ENCODE measurements at places on chromosomes 3 and 15.
A peak's percentile ranks its signal among the peaks of the same experiment; 100 is the strongest.

DNA sequence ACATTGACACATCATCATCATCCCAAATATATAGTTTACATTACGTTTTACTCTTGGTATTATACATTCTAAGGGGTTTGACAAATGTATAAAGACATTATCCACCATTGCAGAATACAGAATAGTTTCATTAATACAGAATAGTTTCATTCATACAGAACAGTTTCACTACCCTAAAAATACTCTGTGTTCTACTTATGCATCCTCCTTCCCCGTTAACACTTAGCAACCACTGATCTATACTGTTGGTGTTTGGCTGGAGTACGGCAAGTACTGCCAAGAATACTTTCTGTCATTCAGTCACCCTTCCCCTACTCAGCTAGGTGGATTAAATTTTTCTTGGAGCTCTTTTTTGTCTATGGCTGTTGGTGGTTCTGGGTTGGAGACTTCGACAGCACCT, 33.4 kb downstream of the LEKR1 start:
- no peak overlapping the region for H3K4me3 ChIP-seq
- peaks cover 10% of the 10 kb centered on the region for H3K4me1 ChIP-seq
- H3K27me3 ChIP-seq: no peaks in the 10 kb centered on the region
- no peaks in the 10 kb centered on the region for H3K36me3 ChIP-seq
- DNase-seq: no peak

GRCh38 chr3:132418916-132419315, 1.6 kb downstream of the DNAJC13 start:
- DNase-seq: no peak
- peak overlapping the region; percentile 99 for H3K4me3 ChIP-seq
- peaks cover 8% of the 10 kb centered on the region for H3K4me1 ChIP-seq

- no peak for DNase-seq
- H3K27ac ChIP-seq: no peak overlapping the region
- no peak overlapping the region for H3K4me3 ChIP-seq
- H3K36me3 ChIP-seq: no peaks in the 10 kb centered on the region
Measured at GRCh38 chr3:171260466-171260865, 199.7 kb downstream of the TNIK start.

DNA sequence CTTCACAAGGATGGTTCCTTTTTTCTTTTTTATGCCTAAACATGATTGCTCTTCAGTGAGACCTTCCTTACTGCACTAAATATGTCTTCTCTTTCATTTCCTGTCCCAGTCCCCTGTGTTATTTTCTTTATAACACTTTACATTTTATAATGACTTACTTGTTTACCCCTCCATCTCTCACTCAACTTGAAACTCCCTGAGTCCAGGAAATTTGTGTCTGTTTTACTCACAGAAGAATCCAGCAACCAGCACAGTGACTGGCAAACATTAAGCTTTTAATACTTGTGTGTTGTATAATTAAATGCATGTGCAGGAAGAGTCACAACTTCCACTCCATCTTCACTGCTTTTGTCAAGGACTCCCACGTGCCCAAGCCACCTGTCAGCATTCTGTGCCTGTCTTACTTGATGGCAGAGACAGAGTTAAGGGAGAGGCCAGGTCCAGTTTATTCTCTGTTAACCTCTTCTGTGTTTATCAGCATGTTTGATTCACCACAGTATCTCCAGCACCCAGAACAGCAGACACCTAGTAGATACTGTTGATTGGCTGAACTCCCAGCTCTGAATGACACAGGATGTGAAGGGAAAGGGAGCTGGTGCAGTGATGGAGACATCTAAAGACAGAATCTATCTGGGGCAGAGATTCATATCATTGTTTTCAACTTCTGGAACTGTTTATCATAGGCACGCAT, 42.8 kb downstream of the SSR3 start:
- no peaks in the 10 kb centered on the region for H3K36me3 ChIP-seq
- no peaks in the 10 kb centered on the region for H3K4me1 ChIP-seq
- no peaks in the 10 kb centered on the region for H3K27me3 ChIP-seq
- no peak overlapping the region for H3K27ac ChIP-seq

GRCh38 chr3:100647657-100648056, 38.3 kb downstream of the ADGRG7 start:
- no peak overlapping the region for H3K27ac ChIP-seq
- no peak overlapping the region for H3K4me3 ChIP-seq
- no peaks in the 10 kb centered on the region for H3K27me3 ChIP-seq
- no peak for DNase-seq
- no peaks in the 10 kb centered on the region for H3K36me3 ChIP-seq
- H3K4me1 ChIP-seq: peaks cover 13% of the 10 kb centered on the region

DNA sequence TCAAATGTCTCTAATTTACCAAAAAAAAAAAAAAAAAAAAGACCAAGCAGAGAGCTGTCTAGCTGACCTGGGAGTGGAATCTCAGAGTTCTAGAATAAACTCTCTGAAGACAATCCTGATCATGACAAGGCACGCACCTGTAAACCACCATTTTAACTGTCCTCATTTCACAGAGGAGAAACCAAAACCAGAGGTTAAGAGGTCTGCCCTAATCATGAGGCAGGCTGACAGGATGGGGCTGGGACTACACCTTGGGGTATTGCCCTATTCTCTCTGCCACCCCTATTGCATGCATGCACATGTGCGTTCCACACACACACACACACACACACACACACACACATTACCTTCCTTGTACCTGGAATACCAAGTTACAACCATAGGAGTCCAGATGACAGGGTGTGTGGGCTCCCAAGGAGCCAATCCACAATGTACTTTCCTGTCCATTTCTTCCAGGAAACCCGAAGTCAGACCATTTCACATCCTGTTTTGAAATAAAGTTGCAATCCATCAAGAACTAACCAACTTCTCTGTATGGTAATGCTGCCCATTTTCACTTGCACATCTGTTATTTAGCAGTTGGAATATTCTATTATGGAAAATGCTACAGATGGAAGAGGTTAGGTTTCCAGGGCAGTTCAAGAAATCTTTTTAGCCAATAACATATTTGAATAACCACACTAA, 34.6 kb downstream of the HSPBAP1 start:
- H3K27ac ChIP-seq: no peak overlapping the region
- peaks cover 12% of the 10 kb centered on the region for H3K36me3 ChIP-seq
- no peak overlapping the region for H3K4me3 ChIP-seq
- H3K27me3 ChIP-seq: no peaks in the 10 kb centered on the region
- no peaks in the 10 kb centered on the region for H3K4me1 ChIP-seq
- no peak for DNase-seq

DNA sequence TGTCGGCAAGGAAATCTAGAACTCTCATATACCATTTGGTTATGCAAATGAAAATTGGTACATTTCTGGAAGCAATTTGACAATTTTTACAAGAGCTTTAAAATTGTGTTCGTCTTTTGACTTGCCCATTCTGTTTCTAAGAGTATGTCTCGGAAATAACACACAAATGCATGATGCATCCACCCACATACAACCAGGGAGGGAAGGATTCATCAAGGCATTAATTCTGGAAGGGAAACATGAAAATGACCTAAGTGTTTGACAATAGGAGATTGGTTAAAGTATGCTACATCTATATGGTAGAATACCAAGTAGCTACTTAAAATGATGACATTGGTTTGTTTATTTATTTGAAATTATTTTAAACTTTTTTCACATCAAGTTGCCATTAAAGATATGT, 58.6 kb downstream of the PIAS1 start:
- no peaks in the 10 kb centered on the region for H3K36me3 ChIP-seq
- no peak overlapping the region for H3K4me3 ChIP-seq
- peaks cover 9% of the 10 kb centered on the region for H3K4me1 ChIP-seq
- no peak for DNase-seq
- no peak overlapping the region for H3K27ac ChIP-seq

- DNase-seq: no peak
- H3K27me3 ChIP-seq: no peaks in the 10 kb centered on the region
- no peaks in the 10 kb centered on the region for H3K36me3 ChIP-seq
Measured at GRCh38 chr15:35047528-35047927, 37.6 kb downstream of the NANOGP8 start.

DNA sequence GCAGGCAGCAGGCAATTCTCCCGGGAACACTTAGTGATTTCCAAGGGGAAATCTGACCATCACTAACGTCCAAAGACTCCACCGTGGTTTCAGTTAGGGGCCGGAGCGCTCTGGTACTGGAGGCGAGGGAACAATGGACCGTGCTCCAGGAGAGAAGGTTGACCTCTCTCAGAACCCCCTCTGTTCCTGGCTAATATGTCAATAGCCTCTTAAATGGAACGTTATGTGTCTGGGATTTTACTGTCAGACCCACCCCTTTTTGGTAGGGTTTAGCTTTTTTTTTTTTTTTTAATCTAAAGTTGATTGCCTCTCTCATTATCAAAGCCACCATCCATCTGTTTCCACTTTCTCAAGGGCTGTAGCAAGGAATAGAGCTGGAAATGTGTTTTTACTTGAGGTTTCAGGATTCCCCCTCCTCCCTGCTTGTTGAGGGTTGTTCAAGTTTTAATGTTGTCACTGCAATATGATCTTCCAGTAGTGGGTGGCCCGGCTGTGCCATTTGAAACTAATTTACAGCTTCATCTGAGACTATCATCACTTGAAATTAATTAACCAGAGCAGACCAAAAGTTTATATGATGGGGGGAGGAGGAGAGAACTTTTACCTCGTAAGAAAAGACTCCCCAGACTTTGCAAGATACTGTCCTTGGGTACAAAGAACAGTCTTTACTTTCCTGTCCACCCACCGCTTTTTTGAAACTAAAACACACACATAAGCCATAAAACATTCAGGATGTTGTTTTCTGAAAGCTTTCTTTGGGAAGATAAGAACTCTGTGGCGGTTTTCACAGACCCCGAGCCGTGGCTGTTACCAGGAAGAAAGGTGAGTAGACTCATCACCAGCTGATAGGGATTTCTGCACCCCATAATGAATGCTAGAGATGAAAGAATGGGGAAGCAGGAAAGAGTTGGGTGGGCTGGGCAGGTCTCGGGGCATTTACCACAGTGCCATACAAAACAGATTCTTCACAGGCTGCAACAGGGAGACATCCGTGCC, 187.8 kb downstream of the UACA start:
- no peaks in the 10 kb centered on the region for H3K4me1 ChIP-seq
- no peaks in the 10 kb centered on the region for H3K36me3 ChIP-seq
- H3K27me3 ChIP-seq: peaks cover 48% of the 10 kb centered on the region
- no peak overlapping the region for H3K4me3 ChIP-seq
- no peak overlapping the region for H3K27ac ChIP-seq

GRCh38 chr3:141913150-141913811, 36.8 kb downstream of the ATP1B3 start:
- H3K4me3 ChIP-seq: no peak overlapping the region
- DNase-seq: no peak
- peaks cover 22% of the 10 kb centered on the region for H3K36me3 ChIP-seq
- H3K27me3 ChIP-seq: no peaks in the 10 kb centered on the region
- H3K27ac ChIP-seq: no peak overlapping the region

GRCh38 chr3:169298247-169298992, 365.1 kb downstream of the MECOM start:
- H3K27ac ChIP-seq: no peak overlapping the region
- no peak for DNase-seq
- no peaks in the 10 kb centered on the region for H3K36me3 ChIP-seq
- no peaks in the 10 kb centered on the region for H3K4me1 ChIP-seq

DNA sequence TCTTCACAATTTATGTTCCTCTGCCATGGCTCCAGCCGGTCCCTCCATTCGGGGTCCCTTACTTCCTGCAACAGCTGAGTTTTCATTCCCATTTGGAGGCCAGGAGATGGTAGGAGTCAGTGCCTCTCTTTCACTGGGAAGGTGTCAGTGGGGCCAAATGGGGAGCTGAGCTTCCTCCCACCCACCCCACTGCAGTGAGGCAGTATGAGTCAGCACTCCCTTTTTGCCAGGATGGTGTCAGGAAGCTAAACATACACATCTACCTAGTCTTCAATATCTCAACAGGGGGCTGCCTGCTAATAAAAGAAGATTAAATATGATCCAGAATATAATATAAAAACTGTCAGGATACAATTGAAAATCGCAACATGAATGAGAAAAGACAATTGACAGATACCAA, 12.7 kb upstream of the ACTC1 start:
- H3K4me3 ChIP-seq: no peak overlapping the region
- H3K27me3 ChIP-seq: peaks cover 6% of the 10 kb centered on the region
- DNase-seq: no peak
- no peaks in the 10 kb centered on the region for H3K36me3 ChIP-seq
- no peak overlapping the region for H3K27ac ChIP-seq

- no peak overlapping the region for H3K27ac ChIP-seq
- H3K36me3 ChIP-seq: peaks cover 15% of the 10 kb centered on the region
- H3K27me3 ChIP-seq: no peaks in the 10 kb centered on the region
- no peak overlapping the region for H3K4me3 ChIP-seq
- H3K4me1 ChIP-seq: peaks cover under 1% of the 10 kb centered on the region
Measured at GRCh38 chr3:31710123-31710803, 177.5 kb downstream of the STT3B start.

Measured in keratinocyte (primary cell).